ENCODE measurements at places on chromosomes 7 and 10.

- no peak for DNase-seq
Measured at GRCh38 chr10:58807629-58808022, 295.0 kb downstream of the BICC1 start.

DNA sequence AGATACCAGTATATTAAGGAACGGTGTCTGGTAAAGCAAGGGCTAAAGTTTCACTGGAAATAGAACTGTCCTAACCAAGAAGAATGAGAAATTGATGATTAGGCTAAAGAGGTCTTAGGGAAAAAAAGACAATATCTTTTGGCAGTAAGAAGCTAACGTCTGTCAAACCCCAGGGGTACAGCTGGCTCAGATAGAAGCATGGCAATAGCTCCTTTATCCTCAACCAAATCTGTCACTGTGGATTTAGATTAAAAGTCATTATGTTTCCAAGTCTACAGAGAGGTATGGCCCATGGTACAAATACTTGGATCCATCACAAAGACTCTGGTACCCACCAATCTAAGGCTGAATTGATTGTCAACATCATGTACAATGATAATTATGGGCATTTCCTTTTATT is 8.6 kb upstream of the SLC16A9 start:
- DNase-seq = no peak

- DNase-seq = no peak
Measured at GRCh38 chr10:1320739-1321320, 264.6 kb downstream of the WDR37 start.

- no peak for DNase-seq
Measured at GRCh38 chr7:84510505-84510904, 315.9 kb upstream of the SEMA3A start.

- DNase-seq = no peak
Measured at GRCh38 chr10:103350175-103350516, 794 bp downstream of the PCGF6 start.

GRCh38 chr7:36506820-36507219 is 117.2 kb downstream of the ANLN start:
- no peak for DNase-seq

- no peak for DNase-seq
Measured at GRCh38 chr7:7895004-7895650, 73.5 kb upstream of the GLCCI1 start.

DNA sequence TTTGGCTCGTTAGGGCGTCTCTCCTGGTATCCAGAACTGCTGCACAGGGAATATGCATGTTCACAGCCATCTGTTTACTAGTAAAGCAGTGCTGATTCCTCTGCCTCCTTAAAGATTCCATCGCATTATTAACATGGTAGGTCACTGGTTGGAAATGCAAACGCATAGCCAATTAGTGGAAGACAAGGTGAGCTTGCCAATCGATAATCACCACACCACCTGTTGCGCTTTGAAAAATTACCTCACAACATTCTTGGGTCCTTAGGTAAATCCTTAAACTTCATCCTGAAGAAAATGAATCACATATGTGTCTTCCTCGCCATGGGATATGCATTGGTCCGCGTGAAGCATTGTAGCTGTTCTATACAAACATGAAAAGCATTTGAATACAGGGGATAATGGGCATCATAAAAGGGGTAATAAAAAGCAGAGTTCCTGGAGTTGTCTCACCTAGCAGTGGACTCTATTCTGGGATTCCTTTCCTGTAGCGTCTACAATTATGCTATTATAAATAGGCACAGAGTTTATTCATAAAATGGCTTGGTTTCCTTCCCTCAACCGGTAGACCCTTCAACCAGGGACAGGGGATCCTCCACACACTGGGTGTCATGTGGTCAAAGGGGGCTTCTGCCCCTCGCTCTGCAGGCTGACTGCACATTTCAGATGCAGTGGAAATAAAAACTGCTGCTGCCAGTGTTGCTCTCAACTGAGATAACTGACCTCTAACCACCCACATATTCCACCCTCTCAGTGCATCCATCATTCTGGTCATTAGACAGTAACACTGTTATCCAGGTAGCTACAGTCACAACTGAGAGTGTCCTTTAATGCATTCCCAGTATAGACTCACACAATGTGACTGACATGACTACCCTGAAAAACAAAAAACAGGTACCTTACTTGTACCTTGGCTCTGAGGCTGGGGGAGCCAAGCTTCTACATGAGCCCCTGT is 389.2 kb upstream of the NFE2L3 start:
- DNase-seq = no peak

- no peak for DNase-seq
Measured at GRCh38 chr10:66931340-66931948, 5.6 kb downstream of the LRRTM3 start.

GRCh38 chr10:6173203-6173602 is 29.5 kb upstream of the PFKFB3 start:
- DNase-seq = peak; percentile 68

DNA sequence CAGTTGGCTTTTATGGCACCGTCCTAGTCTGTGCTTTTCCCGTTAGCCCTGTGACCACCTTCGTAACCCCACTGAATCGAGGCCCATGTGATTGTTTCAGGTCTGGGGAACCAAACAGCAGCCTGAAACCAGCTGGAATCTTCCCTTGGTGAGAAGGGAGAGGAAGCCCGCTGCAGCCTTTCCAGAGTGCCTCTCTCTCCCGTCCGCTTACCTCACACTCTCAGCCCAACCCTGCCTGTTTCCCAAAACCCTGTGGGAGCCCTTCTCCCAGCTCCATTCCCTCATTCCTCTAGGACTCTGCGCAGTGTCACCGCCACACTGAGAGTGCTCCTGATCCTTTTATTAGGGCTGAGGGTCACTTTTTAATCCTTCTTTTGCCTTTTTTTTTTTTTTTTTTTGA is 139.6 kb downstream of the WDR37 start:
- DNase-seq = no peak

DNA sequence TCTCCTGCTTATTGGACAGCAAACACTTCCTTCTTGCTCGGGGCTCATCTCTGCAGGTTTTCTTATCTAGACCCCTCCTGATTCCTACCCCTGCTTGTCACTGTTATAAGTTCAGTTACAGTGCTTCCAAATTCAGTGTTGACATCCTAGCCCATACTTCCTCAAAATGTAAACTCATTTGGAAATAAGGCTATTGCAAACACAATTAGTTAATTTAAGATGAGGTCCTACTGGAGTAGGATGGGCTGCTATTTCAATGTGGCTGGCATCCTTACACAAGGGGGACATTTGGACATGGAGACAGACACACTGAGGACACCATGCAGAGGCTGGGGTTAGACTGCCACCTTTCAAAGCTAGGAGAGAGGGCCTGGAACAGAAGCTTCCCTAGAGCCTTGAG is 85.2 kb upstream of the NPVF start:
- DNase-seq = no peak

DNA sequence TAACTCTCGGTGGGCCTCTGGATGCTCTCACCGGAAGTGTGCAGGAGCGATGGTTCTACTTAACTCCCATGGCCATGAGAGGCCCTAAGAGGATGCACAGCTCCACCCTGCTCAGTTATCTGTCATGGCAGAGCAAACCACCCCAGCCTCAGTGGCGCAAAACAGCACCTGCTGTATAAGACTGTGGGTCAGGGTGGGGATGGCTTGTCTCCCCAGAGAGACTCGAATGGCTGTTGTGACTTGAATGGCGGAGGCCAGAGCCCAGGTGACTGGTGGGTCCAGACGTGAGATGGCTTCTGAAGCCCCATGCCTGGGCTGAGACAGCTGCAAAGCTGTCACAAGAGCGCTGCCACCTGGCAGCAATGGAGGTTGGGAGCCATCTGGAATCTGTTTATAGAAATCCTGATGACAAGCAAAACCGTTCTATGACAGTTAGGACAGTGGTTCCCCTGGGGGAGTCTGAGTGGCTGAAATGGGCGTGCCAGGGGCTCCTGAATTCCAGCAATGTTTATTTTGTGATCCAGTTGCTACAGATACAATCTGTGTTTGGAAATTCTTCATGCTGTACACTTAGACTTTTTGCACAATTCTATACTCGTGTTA is 490.5 kb downstream of the TCERG1L start:
- no peak for DNase-seq

Measured in T-cell (primary cell).